RWPE1 (cell line): ENCODE measurements at places on chromosomes 6 and 20.
A peak's percentile ranks its signal among the peaks of the same experiment; 100 is the strongest.

GRCh38 chr6:136508725-136509392, 41.4 kb downstream of the MAP7 start:
- DNase-seq = peak; percentile 10

DNA sequence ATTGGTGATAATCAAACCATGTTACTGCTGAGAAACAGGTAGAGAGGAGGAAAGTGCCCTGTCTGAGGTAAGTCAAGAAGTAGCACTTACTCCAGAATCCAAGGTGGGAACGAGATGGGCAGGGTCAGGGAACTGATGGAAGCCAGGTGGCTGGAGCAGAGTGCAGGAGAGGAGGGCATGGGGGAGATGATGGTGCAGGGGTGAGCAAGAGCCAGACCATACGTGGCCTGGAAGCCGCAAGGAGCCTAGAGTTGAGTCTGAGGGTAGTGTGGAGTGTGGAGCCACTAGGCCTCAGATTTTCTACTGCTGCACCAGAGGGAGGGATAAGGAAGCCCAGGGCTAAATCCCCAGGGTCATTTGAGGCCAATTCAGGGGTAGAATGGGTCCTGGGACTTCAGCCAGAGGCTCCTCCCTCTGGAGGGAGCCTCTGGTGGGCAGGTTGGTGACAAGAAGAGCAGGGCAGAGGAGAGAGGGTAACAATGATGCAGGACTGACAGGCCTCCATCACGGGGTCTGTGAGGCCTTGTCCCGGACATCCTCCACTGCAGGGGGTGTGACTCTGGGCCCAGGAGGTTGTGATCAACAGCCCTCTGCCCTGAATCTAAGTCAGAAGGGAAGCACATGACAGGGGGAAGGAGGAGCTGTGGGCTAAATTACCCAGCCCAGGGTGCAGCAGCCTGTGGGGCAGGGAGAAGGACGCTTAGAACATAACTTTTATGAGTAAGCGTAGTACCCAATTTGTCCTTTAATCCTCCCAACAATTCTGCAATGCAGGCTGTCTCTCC, 28.7 kb downstream of the COX4I2 start:
- DNase-seq = no peak

DNA sequence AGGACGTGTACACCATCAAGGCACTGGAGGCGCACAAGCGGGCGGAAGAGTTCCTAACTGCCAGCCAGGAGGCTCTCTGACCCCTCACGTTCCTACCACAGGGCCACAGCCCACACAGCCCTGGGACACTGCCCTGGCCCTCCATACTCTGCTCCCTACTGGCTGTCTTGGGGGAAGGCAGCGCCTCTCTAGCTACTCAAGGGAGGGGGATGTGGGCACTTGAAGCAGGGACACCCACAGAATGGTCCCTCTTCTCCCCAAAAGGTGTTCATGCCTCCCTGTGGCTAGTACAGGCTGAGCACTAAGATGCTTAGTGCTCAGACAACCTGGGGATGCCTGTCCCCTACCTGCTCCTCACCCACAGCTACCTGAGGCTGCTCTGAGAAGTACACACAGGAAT, 2.5 kb downstream of the MEA1 start:
- DNase-seq = no peak

- DNase-seq = no peak
Observed at GRCh38 chr20:42703744-42704143, 486.0 kb downstream of the PTPRT start.

GRCh38 chr6:98648211-98648914, 186.0 kb upstream of the POU3F2 start:
- no peak for DNase-seq

GRCh38 chr6:169556758-169557548, 144.9 kb downstream of the WDR27 start:
- DNase-seq = no peak

DNA sequence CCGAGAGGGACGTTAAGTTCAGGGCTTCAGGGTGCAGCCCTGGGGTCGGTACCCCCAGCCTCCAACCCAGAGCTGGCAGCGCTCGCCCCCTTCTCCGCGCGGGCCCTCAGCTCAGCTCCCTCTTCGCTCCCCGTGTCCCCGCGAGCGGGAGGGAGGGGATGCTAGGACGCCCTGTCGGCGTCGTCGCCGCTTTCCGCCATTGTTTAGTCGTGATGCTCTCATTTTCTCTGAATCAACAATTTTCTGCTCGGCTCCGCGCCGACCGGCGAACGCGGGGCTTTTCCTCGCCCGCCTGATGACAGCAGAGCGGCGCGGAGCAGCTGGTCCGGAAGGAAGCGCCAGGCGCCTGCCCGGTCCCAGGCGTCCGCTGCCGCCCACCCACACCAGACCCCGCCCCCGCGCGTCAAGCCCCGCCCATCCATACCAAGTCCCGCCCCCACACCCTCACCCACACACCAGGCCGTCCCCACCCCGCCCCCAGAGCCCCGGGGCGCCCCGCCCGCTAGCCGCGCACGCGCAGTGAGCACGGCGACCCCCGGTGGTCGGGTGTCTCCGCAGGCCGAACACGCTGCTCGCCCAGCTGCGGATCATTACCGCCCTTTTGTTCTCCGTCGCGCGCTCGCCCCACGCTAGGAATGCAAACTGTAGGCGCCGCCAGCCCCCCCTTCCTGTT, 50.1 kb upstream of the SLC32A1 start:
- DNase-seq = peak; percentile 91

DNA sequence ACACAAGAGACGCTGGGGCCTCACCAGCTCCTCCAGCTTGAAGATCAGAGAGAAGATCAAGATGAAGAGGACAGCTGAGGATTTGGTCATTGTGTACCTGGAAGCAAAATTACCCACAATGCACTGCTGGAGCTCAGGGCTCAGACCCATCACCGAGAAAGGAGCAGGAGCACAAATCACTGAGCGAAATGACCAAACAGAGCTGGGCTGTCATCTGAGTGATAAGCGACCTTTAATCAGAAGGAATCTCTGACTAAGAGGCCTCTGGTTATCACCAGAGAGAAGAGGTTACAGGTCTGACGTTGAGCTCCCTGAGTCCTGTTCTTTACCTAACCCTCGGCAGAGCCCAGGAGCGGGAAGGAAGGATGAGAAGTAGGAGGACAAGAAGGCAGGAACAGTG, 47.5 kb upstream of the CDH22 start:
- no peak for DNase-seq

- DNase-seq = no peak
Observed at GRCh38 chr6:9316831-9317230, 881.5 kb upstream of the SLC35B3 start.

- DNase-seq = peak; percentile 76
Observed at GRCh38 chr6:40328386-40328985, 258.7 kb downstream of the LRFN2 start.

- peak; percentile 47 for DNase-seq
Observed at GRCh38 chr6:35139924-35140638, 1.1 kb downstream of the TCP11 start.

- DNase-seq = peak; percentile 79
Observed at GRCh38 chr6:32969685-32970412, 1.5 kb downstream of the BRD2 start.

GRCh38 chr6:45548657-45549515, 171.2 kb upstream of the SUPT3H start:
- DNase-seq = no peak

GRCh38 chr6:54802775-54803634, 43.6 kb upstream of the FAM83B start:
- peak; percentile 16 for DNase-seq

GRCh38 chr6:28383235-28384142, 16.1 kb downstream of the ZSCAN12 start:
- DNase-seq = peak; percentile 82

DNA sequence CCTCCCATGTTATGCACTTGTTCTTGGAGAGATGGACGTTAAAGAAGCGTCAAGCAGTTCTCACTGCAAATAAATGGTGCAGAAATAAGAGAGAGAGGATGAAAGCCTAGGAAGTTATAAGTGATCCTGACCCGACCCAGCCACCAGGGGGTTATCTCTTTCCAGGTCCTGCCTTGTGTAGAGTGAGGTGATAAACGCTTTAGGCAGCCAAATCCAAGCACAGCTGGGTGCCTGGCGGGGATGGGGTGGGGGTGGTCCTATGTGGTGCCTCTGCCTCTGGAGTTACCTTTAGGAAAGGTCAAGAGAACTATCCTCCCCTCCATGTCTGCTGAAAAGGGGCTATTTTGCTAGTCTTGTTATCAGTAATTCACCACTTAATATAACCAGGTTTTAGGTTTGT, 9.2 kb upstream of the TFAP2A start:
- DNase-seq = no peak

GRCh38 chr20:440636-441035, 21.7 kb downstream of the TBC1D20 start:
- no peak for DNase-seq

- no peak for DNase-seq
Observed at GRCh38 chr6:157488058-157488457, 107.1 kb downstream of the ZDHHC14 start.

- DNase-seq = no peak
Observed at GRCh38 chr20:57598060-57598459, 22.2 kb downstream of the ZBP1 start.

DNA sequence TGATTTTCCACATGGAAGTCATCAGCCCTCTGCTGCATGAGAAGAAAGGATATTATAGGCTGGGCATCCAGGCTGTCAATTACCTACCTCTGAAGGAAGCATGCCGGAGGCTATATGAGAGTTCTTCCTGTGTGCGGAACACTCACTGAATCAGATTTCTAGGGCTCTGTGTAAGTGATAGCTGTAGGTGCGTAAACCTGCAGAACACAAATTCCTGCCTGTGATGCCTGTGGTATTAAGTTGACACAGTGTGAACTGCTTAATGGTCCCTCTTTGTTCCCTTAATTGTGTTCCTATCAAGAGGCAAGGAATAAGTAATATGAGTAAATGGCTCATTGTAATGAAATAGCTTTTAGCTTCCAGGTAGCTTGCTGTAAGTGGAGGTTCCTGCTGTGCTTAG, 103.3 kb downstream of the ANKS1A start:
- peak; percentile 14 for DNase-seq

GRCh38 chr6:24788031-24788665, 10.6 kb downstream of the ARMH2 start:
- no peak for DNase-seq

- no peak for DNase-seq
Observed at GRCh38 chr6:149271348-149272340, 45.9 kb upstream of the TAB2 start.

DNA sequence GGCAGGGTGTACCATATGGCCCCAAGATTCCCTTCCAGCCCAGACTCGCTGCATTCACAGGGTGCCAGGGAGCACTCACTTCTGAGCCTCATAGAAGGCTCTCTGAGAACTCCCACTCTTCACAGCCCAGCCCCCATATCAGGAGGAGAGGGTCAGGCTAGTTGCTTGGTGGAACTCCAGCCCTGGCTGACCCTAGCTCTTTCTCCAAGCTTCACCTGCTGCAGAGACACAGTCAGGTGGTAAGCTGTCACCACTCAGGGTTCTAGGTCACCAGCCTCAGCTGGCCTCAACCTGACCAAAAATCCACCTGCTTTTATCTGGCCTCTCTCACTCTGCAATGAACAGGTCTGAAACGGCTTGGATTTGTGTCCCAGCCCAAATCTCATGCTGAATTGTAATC, 162.7 kb upstream of the MLN start:
- DNase-seq = no peak

GRCh38 chr6:45377043-45377553, 636 bp downstream of the SUPT3H start:
- no peak for DNase-seq

DNA sequence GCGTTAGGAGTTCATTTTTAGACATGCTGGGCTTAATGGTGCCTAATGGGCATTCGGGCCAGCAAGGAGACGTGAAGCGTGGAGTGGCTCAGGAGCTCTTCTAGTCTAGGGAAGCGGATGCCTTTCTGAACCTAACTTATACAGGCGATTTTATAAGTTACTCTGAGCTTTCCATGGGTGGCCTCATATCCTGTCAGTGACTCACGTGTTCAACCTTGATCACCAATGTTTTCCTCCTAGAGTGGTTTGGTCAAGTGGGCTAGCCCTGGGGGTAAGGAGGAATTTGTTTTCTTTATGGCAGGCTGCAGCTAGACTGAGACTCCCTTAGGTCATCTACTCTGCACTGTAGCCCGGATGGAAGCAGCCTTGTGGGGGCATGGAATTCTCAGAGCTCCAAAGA, 52.1 kb downstream of the PLAGL1 start:
- DNase-seq = no peak

GRCh38 chr6:127917766-127918165, 16.9 kb upstream of the THEMIS start:
- no peak for DNase-seq

DNA sequence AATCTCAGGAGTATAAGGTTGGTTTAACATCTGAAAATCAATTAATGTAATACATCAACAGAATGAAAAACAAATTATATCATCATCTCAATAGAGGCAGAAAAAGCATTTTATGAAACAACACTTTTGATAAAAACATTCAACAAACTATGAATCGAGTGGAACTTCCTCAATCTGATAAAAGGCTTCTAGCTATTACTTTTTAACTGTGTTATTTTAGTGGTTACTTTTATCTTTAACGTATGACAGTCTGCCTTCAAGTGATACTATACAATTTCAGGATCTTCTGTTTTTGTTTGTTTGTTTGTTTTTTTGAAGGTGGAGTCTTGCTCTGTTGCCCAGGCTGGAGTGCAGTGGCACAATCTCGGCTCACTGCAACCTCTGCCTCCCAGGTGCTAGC, 73.7 kb downstream of the ZFAND3 start:
- no peak for DNase-seq

- DNase-seq = no peak
Observed at GRCh38 chr20:49727894-49728885, 14.5 kb upstream of the B4GALT5 start.

DNA sequence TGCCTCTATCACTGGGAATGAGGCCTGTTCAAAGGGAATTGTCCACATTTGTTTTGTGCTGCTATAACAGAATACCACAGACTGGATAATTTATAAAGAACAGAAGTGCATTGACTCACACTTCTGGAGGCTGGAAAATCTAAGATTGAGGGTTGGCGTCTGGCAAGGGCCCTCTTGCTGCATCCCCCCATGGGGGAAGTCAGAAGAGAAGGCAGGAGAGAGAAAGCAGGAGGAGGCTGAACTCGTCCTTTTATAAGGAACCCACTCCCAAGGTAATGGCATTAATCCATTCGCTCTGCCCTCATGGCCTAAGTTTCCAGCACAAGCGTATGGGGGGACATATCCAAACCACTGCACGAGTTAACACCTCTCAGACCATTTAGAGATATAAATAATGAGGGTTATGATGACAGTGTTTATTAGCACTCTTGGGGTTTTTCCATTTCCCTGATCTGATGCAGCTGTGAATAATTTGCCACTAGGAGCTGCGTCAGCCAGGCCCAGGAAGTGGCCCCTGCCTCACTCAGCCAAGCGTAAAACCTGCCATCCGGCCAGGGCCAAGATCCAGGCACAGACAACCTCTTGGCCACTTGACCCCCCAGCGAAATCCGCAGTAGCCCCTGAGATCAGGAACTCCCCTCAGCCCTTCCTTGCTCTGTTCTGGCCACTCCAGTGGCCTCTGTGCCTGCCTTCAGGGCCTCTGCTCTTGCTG, 14.2 kb upstream of the SLCO4A1 start:
- no peak for DNase-seq

DNA sequence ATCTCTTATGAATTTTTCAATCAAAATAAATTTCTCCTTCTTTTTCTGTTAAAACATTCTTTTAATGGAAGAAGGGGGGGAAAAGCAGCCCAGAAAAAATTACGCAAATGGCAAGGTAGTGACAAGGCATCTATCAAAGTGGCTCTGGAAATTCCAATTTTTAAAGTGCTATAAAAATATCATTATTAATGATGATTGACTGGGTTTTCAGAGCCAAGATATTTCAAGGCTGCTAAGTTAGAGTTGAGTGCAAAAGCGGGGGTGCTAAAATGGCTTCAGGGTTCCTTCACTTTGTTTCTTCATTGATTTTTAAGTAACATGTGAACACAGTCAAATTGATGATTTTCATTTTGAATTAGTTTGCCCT, 171.6 kb upstream of the CITED2 start:
- no peak for DNase-seq
